T-cell (primary cell): ENCODE measurements at places on chromosomes 2 and 18.

DNA sequence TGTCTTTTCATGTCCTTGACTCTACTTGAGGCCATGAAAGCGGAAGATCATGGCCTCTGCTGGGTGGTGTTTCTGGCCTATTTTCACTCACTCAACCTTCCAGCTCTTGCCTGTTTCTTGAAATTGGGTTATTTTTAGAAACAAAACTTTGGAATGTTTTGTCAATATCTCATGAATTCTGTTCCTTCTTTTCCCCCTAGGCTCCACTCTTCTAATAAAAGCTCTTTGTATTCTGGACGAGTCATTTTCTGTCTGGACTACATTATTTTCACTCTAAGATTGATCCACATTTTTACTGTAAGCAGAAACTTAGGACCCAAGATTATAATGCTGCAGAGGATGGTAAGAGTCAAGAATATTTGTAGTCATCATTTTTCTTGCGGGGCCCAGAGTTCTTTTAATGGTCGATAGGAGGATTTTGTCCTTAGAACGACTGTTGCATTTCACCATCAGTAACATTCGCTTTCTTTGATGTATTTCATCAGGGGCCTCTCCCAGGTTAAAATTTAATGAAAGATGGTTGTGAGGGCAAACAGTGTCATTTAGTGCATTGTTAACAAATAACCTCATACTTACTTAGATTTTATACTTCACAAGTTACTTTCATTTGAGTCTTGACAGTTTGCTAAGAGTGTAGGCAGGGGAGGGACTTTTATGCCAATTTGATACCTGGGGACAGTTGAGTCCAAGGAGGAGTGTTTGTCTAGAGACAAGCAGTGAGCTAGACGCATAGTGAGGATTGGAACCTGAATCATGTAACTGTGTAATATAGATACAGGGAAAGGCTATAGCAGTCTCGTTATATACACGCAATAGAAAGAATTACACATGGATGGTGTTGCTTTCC is 64.6 kb downstream of the TRPM8 start:
- DNase-seq, result no peak

DNA sequence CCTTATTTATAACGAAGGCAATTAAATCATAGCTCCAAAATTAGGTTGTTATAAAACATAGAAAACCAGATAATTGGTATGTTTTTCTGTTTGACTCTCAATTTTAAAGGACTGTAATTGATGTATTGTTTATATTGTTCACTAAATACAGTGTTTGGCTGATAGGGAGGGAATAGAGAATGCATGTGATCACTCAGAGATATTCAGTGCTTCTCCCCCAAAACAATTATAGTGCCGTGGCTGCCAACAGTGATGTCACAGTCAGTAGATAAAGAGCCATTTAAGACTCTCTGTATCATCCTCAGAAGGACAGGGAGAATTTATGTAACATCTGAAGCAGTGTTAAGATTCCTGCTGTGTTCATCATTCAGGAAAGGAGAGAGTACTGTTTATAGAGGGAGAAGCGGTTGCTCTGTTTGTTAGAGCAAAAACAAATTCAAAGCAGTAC is 69.6 kb downstream of the PHLPP1 start:
- DNase-seq, result no peak

- DNase-seq, result no peak
Observed at GRCh38 chr2:44941551-44942234, at the start of gene SIX3. Gene SIX3, plus strand, starts transcription at chr2:44941702. Its CDS starts 403 bp downstream, at chr2:44942105.

DNA sequence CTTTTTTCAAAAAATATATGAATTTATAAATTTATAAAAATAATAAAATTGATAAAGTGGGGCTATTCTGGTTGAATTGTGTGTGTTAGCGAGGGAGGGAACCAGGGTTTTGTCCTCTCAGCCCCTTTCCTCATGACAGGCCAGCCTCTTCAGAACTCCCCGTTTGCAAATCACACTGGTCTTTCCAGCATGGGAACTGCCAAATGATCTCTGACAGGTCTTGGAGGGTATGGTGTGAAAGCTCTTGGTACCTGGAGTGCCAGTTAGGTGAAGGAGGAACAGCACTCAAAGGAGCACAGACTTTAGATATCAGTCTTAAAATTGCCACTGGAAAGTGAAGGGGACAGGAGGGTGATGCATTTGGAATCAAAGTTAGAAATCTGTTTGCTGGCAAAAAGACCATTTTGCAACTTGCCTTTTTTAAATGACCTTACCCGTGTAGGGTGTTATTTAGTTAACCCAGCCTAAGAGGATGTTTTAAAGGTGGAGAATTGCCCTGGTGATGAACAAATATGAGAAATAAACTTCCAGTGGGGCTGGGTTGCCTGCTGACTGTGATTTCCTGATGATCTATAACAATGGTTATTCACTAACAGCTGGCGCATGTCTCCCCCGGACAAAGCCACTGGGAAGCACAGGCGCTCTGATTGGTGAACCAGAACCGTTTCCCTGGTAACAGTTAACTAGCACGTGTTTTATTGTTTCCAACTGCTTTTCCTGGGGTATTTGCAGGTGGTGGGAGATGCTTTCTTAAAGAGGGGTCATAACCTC is 85.3 kb upstream of the EFEMP1 start:
- DNase-seq, result no peak
